Stimulated activated CD4-positive, alpha-beta T cell treated with anti-CD3 and anti-CD28 coated beads, Interleukin-2, amount 100 ng/mL, for 4 hours (primary cell): ENCODE measurements at places on chromosomes 2 and 18.
A peak's percentile ranks its signal among the peaks of the same experiment; 100 is the strongest.

- no peak for DNase-seq
Observed at GRCh38 chr2:92072461-92073035, 2798.7 kb upstream of the TEKT4 start.

DNA sequence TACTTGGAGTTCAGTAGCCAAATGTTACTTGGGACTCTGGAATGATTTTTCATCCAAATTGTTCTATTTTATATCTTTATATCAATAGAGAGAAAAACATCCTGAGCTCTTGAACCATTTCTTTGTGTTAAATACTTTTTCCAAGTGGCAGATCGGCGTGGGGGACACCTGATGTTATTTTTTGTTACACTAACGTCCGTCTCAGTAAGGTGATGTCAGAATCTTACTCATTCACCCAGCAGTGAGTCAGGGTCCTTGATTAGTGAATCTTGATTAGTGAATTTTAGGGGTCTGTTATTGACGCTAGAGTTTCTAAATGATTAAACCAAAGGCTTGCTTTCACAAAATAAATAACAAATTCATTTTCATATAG is 1.7 kb downstream of the MIB1 start:
- DNase-seq, result no peak

- no peak for DNase-seq
Observed at GRCh38 chr2:203574824-203575223, 39.7 kb upstream of the RAPH1 start.

DNA sequence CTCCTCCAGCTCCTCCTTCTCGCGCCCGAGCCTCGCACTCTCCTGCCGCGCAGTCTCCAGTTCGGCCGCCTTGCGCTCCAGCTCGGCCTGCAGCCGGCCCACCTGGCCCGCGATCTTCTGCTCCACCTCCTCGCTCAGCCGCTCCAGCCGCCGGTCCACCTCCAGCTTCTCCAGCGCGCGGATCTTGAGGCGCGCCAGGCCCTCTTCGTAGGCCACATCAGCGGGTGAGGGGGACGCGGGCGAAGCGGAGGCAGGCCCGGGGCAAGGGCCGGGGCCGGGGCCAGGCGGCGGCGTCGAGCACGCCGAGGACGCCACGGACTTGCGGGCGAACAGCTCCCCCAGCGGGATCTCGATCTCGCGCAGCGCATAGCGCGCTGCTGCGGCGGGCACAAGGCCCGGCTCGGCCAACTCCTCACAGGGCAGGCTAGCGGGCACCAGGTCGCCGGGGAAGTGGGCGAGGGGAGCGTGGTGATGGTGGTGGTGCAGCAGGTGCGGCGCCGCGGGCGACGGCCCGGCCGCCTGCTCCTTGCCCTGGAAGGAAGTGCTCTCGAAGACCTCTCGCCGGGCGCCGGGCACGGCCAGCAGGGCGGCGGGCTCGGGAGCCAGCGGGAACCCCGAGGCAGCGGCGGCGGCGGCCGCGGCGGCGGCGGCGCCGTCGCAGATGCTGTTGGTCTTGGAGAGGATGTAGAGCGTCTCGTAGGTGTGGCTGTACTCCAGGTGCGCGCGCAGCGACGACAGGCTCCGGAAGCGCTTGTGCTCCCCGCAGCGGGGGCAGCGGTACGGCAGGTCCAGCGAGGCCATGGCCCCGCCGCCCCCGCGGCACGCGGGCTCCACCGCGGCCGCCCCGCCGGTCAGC is 15.2 kb downstream of the FBXO41 start:
- peak; percentile 59 for DNase-seq

DNA sequence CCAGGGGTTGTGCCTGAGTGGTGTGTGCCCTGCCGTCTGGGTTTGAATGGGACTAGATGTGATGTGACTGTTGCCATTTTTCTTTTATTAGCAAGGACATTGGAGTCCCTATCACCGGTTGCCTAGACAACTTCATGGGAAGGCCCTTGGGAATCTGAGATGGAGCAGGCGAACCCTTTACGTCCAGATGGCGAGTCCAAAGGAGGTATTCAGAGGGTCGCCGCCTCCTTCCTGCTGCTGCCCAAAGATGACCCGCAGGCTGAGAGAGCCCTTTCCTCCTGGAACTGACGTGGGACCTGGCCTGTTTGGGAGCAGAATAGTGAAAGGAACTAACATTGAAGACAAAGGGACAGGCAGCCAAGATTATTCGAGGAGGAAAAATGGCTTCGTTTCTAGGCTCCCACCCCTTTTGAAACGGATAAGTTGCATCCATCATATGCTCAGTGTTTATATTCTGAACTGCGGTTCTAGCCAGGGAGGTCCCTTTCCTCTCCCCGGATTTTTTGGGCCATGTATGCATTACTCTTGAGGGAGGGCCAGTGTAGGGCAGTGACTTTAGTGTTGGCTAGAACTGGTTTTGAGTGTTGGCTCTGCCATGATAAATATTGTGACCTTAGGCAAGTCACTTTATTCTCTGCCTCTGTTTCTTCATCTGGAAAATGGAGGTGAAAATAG is 673 bp downstream of the CENPO start:
- no peak for DNase-seq

DNA sequence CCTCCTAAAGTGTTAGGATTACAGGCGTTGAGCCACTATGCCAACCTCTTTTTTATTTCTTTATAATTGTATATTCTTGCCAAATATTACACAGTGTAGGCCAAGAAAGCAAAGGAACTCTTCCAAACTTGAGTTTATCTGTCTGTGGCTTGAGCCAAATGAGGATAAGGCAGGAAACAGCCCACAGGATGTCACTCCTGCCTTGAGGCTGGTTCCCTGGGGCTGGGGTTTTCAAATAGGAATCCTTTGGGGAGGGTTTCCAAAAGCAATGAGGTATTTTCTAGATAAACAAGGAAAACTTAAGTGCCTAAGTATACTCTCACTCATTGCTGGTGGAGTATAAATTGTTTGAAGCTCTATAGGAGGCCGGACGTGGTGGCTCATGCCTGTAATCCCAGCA is 56.4 kb downstream of the ADCY3 start:
- no peak for DNase-seq

DNA sequence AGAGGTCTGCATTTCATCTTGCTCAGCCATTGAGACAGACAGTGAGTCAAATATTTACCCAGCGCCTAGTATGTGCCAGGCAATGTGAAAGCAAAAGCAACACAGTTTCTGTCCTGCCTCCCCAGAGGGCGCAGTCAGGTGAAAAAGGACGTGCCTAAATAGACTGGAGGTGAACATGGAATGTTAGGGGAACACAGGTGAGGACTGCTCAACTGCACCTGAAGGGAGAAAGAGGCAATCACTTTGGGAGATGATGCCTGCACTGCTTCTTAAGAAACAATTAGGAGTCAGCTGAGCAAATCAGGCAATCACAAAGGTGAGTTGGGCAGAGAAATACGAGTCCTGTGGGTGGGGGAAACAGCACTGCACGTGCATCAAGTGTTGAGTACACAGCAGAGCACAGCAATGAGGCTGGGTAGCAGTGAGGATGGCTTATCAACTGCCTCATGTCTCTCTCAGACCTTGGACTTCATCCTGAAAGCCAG is 218.3 kb upstream of the SMAD7 start:
- peak; percentile 0 for DNase-seq
